ENCODE measurements at places on chromosomes 4 and X.

GRCh38 chr4:122602277-122603142 lies 18.4 kb downstream of the IL21 start:
- peak; percentile 3 for DNase-seq

- DNase-seq: no peak
Observed at GRCh38 chrX:120244395-120244734, 6.2 kb upstream of the ZBTB33 start.

- no peak for DNase-seq
Observed at GRCh38 chrX:156003486-156004185, 6.1 kb downstream of the IL9R start.

GRCh38 chrX:152817078-152817764 lies 13.3 kb downstream of the CETN2 start:
- DNase-seq: no peak

- DNase-seq: no peak
Observed at GRCh38 chr4:126705266-126705665, 927.5 kb upstream of the INTU start.

DNA sequence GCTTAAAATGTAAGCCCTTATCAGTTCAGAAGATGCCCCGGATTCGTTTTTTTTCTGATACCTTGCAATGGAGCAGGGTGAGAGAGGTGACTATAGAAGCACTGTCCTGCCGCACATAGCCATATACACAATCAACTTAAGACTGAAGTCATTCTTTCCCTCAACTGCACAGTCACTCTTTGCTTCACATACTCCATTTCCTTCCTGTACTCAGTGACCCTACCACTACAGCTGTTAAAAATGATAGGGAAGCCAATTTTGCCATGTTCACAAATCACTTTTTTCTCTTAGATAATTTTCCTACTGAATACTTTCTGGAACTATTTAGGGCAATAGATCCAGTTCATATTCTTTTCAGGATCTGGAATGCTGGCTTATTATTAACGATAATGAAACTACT lies 300.0 kb downstream of the ANK2 start:
- no peak for DNase-seq

DNA sequence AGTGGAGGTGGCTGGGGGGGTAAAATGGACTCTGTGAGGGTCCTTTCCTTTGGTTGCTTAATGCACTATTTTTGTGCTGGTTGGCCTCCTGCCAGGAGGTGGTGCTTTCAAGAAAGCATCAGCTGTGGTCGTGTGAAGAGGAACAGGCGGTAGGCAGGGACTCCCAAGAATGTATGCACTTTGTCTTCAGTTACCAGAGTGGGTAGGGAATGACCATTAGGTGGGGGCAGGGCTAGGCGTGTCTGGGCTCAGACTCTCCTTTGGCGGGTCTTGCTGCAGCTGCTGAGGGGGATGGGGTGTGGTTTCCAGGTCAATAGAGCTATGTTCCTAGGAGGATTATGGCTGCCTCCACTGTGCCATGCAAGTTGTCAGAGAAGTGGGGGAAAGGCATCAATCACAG lies 509.0 kb downstream of the PCDH19 start:
- DNase-seq: no peak

DNA sequence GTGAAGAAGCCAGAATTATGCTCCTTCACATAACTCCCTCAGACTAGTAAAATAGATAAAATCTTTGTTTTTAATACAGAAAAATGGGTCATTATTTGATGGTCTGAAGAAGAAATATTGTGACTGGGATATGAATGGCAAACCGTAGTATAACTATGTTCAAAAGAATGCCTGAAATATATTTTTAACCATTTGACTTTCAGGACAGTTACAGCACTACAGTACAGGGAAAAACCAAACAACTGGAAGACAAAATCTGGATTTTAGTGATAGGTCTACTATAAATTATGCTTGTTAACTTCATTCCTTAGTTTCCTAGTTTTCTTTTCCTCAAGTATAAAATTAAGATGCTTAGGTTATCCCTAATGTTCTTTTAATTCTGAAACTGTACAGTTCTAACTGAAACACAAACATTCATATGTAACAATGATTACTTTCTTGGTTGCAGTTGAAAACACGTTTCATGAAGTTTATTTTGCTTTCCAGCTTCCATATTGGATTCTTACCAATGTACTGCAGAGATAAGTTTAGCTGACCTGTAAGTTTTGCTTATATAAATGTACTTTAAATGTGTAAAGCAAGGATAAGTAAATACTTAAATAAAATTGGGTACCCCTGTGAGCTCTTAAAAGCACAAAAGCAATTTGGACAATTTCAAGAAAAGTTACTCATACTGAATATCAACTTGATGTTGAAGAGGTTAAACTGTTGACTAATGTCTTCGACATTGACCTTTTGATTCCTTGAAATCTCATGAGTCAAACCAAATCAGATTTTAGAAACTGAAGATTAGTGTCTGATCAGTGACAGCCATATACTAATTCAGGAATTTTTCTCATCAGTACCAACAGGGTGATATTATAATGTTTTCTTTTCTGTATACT lies 895 bp downstream of the AFP start:
- DNase-seq: no peak

GRCh38 chrX:119228512-119229252 lies 7.4 kb upstream of the PGRMC1 start:
- DNase-seq: no peak

GRCh38 chrX:153882086-153882498 lies 3.9 kb downstream of the L1CAM start:
- no peak for DNase-seq

- no peak for DNase-seq
Observed at GRCh38 chr4:53576676-53577372, 14.5 kb downstream of the LNX1 start.

DNA sequence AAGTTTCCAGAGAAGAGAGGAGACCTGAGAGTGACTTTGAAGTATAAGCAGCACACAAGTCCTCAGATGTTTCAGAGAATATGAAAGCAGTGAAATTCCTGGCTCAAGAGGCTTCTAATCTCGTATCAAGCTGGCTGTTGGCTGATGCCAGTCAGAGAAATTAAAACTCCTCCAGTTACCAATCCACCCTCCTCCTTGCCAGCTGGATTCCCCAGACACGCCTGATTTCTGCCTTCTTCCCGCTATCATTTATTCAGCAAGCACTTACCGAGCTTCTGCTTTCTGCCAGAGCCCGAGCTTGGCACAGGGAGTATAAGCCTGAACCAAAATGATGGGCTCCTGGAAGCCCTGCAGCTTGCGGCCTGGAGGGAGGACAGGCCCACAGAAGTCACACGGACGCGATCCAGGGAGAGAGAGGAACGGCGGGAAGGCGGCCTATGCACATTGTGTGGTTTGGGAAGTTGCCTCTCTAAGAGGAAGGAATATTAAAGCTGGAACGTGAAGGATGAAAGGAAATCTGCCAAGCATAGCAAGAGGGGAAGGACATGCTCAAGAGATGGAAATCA lies 102.4 kb upstream of the TBL1X start:
- no peak for DNase-seq

DNA sequence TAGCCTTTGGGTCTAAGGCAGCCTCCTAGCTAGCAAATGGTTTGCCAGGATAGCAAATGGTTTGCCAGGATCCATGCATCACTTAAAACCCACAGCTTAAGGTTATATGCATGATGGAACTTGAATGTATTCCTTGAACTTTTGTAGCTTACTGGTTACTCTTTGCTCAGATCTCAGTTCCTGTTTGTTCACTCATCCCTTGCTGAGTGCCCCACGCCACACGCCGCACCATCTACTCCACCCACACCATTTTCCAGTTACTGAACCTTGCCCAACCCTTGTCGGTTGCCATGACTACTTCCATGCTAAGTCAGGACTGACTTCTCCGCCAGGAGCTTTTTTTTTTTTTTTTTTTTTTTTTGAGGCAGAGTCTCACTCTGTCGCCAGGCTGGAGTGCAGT lies 29.5 kb upstream of the XIAP start:
- DNase-seq: no peak
